Activated CD4-positive, alpha-beta T cell treated with anti-CD3 and anti-CD28 coated beads, Interleukin-2, amount 50 U/mL, for 48 hours (primary cell): ENCODE measurements at places on chromosomes 7 and 10.

DNA sequence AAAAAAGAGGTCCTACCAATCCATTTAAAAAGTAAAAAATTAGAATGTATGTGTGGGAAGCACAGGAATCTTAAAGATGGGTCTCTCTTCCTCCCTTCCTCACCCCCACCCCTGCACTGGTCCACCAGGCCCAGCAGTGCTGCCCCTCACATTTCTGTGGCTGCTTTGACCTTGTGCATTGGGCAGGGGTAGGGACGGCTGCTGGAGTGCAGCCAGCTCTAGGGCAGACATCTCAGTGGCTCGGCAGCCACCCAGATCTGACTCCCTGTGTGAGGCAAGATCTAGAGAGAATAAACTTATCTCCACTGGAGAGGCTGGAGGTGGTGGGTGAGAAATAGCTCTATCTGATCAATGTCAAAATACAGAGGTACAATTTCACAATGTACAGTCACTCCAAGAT, 6.7 kb downstream of the FAM180A start:
- no peak for DNase-seq

DNA sequence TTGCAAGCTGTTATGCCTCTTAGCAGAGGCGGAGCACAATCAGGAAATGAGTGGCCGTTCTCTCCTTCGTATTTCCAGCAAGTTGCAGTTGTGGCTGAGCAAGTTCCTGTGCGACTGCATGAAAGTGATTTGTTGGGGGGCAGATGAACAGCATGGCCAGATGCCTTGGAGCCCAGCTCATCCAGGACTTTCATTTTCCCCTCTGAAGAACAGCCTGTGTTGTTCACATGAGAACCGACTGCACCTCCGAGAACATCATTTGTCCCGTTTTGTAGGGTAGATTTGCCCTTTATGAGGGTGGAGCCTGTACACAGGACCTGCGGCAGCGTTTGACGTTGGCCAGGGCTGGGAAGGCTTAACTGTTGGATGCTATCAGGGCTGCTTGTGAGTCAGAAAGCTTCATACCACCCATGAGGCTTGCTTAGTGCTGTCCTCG, 4.4 kb downstream of the BAG3 start:
- DNase-seq: peak; percentile 64

DNA sequence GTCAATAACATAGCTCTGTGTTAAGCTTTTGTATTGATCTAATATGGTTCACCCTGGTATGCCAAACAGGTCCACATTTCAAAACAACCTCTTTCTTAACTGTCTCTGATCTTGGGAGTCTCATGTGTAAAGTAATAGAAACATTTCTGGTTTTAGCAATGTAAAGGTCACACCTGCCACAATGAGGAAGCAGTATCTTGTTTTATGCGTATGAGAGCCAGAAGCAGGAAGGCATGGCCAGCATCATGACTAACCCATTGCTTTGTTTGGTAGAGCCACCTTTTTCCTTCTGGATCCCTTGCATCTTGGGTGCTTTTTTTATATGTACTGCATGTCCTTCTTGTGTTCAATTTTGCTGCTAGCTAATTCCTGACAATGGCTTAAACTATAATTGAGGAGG, 411.3 kb upstream of the SEMA3C start:
- no peak for DNase-seq

DNA sequence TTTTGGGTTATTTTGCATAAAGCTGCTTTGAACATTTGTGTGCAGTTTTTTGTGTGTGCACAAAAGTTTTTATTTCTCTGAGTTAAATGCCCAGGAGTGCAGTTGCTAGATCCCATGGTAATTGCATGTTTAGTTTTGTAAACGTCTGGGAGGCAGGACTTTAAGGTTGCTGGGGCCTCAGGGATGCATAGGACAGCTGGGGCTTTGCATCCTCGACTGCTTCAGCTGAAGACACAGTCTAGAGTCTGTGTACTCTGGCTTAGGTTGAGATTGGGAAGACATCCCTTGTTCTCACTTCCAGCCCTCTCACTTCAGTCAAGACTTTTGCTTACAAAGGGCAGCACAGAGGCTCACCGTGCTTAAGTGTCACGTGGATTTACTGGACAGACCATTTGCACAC, 94.5 kb upstream of the INSYN2A start:
- no peak for DNase-seq

DNA sequence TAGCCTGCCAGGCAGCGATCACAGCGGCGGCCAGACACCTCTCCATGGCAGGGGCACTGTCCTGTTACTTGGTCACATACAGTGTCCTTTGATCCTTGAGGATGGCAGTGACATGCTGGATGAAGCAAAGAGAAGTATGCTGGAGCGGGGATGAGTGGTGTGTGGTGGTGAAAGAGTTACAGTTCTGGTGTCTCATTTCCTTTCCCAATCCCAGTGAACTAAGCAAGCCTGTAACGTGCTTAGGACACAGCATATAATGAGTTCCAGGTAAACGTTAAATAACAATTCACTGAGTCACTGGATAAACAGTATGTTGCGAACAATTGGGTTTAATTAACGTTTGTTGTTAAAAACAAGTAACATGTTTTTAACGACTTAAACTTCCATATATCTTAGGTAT, 63.5 kb upstream of the LAMB1 start:
- DNase-seq: no peak

DNA sequence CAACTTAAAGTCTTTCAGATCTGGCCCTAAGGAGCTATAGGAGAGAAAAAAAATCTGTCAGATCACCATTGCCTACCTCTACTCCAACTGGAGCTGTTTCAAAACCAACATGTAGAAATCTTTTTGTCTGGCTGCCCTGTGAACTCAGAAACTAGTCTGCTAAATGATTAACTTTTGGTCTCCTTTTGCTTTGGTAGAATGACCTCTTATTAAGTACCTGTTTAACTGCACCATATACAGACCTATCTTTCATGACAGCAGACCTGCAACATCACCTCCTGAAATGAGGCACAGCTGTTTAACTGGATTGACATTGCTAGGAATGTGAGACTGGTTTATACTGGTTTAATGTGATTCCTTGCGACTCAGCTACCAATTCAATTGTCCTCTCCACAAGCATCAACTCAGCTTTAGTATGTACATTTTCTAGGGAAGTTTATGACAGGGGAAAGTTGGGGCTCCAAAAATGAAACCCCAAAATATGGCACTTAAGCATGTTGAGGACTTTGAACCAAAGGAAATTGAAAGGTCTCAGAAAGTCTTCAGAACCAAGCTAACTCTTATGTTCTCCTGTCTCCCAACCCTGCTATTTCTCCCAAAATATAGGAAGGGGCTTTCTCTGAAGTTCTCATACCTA, 1.8 kb downstream of the CYP3A43 start:
- DNase-seq: no peak

GRCh38 chr7:107891636-107892366, 818 bp downstream of the DLD start:
- DNase-seq: peak; percentile 39

DNA sequence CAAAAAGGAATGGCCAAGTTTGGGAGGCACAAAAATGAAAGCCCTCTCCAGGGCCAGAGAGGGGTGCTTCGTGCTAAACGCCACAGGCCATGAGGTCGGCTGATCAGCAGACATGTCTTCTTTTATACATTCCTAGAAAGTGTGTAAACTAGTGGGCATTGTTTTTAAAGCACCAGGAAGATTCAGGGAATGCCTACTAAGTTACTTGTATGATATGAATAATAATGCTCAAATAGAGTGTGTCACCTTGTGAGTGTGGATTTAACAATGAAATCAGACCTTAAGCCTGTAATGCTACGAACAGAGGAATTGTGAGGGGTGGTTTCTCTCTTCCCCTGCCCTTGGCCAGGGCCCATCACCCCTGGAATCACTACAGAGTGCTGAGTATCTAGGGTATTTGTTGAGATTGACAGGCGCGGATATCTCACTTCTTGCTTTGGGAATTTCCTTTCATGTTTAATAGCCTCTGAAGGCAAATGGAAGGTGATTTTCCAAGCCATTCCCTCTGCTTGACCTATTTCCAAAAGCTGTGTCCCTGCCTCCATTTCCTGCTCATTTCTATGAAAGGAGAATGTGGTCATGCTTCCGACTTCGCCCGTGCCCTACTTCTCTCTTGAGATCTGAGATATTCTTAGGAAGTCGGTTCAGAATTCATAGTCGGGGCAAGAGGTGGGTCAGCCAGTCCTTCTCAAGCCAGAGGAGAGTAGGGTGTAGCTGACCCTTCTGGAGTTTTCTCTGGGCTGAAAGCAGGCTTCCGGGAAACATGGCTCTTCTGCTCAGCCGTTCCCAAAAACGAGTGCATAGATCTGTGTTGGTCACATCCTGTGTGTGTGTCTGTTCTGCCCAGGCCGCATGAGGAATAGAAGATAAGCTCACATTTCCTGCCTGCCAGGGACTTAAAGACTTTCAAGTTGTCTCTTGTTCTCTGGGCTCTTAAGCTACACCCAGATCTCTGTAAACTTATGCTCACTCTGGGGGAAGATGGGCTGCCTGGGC, 167.8 kb upstream of the ITGB1 start:
- DNase-seq: peak; percentile 53

GRCh38 chr7:155568333-155568660, 21.9 kb upstream of the CNPY1 start:
- no peak for DNase-seq

DNA sequence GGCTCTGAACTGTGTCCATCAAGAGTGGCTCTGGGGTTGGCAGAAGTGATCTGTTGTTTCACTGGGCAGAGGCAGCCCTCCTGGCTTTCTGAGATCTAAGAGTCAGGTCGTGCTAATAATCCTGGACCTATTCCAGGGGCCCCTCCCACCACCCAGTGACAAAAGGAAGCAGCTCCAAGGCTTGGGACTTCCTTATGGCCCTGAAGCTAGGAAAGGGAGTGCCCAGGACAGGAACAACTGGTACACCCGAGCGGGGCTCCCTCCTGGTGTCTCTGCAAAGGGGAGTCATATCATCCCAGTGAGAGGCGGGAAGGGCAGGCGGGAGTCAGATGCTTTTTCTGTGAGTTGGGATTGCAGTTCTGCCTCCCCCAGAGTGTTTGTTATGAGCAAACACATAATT, 32.3 kb downstream of the RPS24 start:
- DNase-seq: no peak

DNA sequence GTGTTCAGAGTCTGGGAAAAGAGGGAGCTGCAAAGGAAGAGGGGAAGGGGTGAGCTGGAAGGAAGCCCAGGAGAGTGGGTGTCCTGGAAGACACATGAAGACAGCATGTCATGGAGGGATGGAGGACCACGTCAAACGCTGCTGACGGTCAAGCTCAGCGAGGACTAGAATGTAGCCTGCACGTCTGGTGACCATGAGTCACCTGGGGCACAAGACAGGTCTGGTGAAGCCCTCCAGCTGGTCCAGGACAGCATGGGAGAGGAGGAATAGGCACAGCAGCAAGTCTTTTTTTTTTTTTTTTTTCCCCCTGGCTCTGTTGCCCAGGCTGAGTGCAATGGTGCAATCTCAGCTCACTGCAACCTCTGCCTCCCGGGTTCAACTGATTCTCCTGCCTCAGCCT, 19.6 kb upstream of the AMZ1 start:
- DNase-seq: no peak

DNA sequence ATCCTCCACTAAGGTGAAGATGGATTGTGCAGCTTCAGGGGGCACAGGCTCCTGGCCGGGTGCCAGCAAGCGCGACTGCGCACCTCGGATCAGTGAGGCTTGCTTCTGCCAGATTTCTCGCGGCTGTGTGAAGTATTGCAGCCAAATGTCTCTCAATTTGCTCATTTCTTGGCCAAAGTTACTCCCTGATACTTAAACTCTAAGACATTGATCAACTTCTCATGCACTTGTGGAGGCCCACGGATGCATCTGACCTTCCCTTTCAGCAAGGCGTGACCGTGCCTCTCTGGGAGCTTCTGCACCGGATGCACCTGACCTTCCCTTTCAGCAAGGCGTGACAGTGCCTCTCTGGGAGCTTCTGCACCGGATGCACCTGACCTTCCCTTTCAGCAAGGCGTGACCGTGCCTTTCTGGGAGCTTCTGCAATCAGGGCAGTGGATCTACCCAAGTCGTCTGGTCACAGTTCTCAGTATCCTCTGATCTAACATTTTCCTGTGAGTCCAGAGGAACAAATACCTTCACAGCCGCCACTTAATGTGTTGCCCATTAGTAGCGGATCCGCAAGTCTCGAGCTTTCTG, 248.3 kb downstream of the ADARB2 start:
- no peak for DNase-seq

- DNase-seq: no peak
Observed at GRCh38 chr10:113386005-113386404, 166.8 kb upstream of the HABP2 start.

DNA sequence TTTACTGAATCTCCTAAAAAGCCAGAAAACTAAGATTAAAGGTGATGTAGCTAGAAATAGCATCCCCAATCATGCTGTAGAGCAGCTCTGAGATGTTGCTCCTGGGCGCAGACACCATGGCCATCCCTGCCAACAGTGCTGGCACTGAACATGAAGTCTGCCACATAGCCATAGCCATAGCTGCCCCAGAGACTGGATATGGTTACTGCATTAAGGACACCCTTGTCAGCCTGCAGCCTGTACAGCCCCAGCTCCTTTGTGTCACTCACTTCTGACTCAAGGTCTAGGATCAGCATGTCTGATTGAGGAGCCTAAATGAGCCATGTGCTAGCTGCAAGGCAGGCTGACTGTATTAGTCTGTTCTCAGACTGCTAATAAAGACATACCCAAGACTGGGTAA, 284.6 kb downstream of the RPS24 start:
- DNase-seq: no peak

DNA sequence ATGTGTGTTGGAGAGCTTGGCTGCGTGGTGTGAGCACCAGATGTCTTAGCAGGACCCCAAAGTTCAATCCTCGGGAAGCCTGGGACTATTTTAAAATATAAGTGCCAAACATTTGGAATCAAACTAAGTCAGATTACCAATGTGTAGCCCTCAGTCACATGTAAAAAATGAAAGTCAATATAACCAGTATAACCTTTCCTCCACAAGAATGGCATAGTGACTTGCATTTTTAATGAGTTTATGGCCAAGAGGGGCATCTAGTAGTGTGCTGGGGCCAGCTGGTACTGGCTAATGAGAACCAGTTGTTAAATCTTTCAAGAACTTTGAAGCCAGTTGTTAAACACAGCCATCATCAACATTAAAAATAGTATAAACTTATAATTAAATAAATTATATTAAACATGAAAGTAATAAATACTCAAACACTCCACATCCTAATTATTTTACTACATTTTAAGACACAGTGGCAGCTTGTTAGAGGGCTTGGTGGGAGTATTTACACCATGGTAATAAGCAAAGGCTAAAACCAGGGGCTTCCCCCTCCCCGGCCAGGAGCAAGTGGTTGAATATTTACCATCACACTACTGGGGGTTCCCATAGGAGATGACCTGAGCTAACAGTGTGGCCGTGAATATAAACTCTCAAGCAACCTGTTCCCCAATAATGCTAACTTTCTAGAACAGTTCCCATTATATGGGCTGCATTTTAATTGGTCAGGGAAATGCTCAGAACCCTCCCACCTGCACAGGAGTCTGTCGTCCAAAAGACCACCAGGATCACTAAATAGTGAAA, 7.9 kb upstream of the FAM170B start:
- DNase-seq: no peak

GRCh38 chr10:89296220-89296648, 5.6 kb upstream of the IFIT2 start:
- no peak for DNase-seq

- DNase-seq: no peak
Observed at GRCh38 chr10:48460182-48460581, 144.7 kb downstream of the ARHGAP22 start.

- DNase-seq: no peak
Observed at GRCh38 chr7:122803323-122803722, 82.9 kb downstream of the CADPS2 start.
